ENCODE measurements at places on chromosomes 7 and 10.

DNA sequence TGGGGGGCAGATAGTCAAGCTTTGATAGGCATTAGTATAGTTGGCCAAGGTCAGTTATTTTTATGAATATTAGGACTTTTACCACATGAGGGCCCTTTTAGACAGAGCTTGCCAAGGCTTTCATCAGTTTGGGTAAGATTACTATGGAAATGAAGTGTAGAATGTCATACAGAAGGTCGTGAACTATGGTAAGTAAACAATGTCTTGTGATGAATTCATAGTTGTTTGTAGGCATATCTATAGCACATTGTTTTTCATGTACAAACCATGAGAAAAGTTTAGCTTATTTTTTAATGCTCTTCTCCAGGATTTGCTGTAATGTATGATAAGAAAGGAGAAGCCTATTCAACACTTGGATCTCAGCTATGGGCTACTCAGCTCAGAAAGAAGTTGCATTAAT, 4.3 kb downstream of the OR2A2 start:
- no peak for DNase-seq

DNA sequence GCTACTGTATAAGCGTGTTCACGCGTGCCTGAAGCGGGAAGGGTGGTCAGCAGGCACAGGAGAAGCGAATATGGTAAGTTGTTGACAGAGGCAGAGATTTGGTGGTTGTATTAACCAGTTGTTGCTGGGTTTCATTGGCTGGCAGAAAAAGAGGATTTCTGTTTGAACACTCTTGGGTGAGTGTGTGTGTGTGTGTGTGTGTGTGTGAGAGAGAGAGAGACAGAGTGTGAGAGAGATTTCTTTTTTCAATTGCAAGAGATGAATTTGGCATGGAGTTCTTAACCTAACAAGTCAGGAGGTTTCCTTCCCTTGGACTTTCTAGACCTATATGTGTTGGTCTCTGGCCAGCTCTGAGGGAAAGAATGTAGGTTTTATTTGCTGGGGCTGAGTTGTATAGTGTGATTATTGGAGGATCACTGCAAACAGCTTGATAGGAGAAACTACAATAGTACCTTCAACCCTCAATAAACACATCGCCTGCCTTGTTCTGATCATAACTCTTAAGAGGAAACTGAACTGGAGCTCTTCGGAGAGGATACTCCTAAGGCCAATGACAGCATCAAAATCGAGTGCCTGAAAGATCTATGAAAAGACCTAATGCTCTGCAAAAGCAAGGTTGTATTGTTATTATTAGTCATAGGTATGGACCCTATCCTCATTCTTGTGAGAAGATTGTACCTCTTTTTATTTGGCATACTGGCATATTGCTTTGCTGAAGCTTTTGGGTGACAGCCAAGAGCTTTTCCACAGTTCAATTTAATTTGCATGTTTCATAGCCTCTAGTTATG, 1.2 kb downstream of the MCU start:
- DNase-seq, result no peak

DNA sequence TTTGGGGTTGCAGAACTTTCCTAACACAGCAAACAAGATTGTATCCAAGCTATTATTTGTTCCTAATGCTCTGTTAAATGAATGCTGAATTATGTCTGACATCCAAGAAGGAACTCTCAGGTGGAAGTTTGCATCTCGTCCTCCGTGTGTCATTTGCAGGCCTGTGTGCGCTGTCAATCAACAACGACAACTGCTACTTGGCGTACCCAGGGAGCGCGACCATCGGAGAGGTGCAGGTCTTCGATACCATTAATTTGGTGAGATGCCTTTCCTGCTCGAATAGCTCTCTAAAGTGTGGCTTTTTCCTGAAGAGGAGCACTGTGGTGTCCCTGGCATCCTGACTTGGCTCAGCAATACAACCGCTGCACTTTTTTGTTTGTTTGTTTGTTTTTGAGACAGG, 26.9 kb downstream of the WIPI2 start:
- DNase-seq, result no peak

DNA sequence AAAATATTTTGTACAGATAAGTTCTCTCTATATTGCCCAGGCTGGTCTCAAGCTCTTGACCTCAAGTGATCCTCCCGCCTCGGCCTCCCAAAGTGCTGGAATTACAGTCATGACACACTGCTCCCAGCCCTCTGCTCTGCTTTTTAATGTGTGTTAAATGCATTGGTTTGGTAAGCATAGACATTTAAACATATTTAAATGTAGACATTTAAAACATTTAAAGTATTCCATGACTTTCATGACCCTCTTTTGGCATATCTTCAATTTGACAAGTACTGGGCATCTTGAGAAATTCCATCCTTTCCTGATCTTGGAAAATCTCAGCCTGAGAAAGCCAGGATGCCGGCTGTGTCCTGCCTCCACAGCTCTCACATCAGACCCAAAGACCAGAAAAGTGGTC, 5.2 kb upstream of the SAR1A start:
- DNase-seq, result no peak

- no peak for DNase-seq
Measured at GRCh38 chr10:34544400-34544799, 270.7 kb downstream of the PARD3 start.

DNA sequence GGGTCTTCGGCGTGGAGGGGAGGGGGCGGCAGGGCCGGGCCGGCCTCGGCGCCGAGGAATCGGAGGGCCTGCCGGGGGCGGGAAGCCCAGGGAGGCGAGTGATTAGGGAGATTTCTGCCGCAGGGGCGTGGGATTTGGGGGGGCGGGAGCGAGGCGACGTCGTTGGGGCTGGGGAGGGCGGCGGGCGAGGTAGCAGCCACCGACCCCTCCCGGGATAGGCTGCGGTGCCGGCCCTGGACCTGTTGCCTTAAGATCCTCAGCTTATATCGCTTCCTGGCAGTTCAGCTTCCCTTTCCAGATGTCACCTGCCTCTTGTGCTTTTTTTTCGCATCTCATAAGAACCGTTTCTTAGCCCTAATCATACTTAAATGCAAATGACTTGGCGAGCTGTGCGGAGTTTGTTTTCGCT, 655 bp downstream of the LMTK2 start:
- DNase-seq, result no peak

GRCh38 chr7:104272767-104273384, 55.5 kb upstream of the LHFPL3 start:
- DNase-seq, result no peak

DNA sequence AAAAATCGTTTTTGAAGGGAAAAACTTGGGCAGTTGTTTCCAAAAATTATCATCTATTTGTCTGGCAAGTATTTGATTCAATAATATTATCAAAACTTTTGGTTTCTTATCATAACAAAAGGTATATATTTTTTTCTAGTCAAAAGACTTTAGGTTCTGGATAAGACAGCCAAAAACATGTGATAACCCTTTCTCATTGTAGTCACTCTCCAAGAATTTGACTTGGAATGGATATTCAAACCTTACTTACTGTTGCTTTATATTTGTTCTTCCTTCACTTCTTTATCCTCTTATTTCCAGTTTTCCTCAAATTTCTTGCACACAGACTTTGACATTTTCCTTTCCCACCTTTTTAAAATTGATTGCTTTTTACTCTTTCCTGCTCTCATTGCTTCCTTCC, 140.9 kb upstream of the FAM3C start:
- no peak for DNase-seq

- no peak for DNase-seq
Measured at GRCh38 chr7:27774717-27775328, 34.9 kb downstream of the TAX1BP1 start.

DNA sequence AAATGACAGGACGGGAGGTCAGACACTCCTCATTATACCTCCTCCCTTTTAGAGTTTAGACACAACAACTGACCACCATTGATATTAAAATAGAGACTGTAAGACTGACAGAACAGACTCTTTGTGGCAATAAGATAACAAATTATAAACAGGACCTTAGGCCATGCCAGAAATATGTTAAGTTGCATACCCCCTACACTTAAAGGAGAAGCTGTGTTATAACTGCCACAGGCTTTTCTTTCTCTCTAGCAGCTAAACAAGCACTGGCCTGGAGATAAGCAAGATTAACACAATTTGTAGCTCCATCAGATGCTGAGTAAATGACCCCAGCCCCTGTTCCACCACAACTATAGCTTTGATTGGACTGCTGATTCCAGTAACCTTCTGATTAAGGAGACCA, 10.5 kb upstream of the UNC5B start:
- no peak for DNase-seq

Measured in T-cell (primary cell).